ENCODE measurements at places on chromosomes 12 and 14. TPM values are rescaled to one million over a fixed set of nuclear protein-coding genes. Genes with fewer than 3 reads are reported as not detected.

GRCh38 chr14:91115986-91116770 lies 2.3 kb downstream of the DGLUCY start:
- H3K27ac ChIP-seq = peak overlapping the region; percentile 98
- H3K4me1 ChIP-seq = peaks cover 72% of the 10 kb centered on the region
- H3K4me3 ChIP-seq = peak overlapping the region; percentile 49
- peak; percentile 41 for DNase-seq
- H3K27me3 ChIP-seq = no peaks in the 10 kb centered on the region

DNA sequence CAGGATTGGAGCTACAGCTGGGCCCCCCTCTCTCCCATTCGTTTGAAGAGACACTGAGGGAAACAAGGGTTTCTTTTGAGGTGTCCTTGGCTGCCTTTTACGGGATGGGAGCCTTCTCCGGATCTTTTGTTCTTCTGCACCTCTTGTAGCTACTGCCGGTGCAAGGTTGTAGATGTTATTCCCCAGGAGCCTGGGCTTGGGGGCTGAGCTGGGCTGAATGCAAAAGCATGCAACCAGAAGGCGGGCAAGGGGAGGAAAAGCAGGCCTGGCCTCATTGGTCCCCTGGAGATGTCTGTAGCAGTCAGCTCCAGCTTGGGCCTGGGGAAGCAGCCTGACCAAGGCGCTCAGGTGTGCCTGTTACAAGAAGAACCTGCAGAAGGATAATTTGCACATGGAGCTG lies 110.3 kb downstream of the GCH1 start:
- no peak overlapping the region for H3K27ac ChIP-seq
- H3K4me3 ChIP-seq = no peak overlapping the region
- peaks cover 16% of the 10 kb centered on the region for H3K36me3 ChIP-seq
- no peak for DNase-seq
- no peaks in the 10 kb centered on the region for H3K27me3 ChIP-seq

DNA sequence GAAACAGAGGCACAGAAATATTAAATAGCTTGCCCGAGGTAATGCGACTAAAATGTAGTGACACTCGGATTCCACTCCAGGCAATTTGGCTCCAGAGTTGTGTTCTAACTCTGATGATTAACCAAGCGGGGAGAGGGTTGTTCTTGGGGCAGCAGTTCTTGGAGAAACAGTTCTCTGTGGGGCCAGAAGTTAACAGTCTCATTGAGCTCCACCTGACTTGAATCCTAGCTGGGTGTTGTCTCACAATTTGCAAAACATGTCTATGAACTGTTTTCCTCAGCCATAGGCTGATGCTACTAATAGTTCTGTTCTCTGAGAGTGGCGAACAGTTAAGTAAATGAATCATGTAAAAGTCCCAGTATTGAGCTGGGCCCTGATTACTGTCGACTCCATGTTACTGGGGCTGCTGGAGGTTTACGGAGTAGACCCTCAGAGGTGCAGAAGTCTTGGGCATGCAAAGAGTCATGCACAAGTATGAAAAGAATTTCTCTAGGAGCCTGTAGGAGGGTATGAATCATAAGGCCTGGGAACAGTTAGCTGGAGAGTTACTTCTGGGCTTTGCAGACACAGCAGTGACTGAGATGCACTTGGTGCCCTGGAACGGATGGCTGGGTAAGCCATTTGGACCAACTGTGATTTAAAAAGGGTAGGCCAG lies 15.4 kb upstream of the NIN start:
- no peak for DNase-seq
- H3K36me3 ChIP-seq = no peaks in the 10 kb centered on the region

DNA sequence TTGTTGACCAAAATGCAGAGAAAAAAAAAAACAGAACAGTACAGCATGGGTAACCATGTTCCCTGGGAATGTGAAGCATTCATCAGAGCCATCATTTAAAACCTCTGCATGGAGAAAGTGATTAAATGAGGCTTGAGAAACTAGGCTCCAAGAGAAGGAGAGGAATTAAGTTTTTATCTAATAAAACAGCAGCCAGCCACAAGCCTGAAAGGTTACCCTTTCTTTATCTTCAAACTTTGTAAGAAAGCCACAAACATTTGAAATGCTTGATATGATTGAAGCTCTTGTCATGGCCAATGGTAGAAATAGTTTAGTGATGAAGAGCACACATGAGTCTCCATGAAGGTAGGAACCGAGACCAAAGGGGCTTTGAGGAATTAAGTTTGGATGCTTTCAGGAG lies 144.9 kb upstream of the SYT1 start:
- no peaks in the 10 kb centered on the region for H3K27me3 ChIP-seq
- no peaks in the 10 kb centered on the region for H3K4me1 ChIP-seq
- no peak overlapping the region for H3K4me3 ChIP-seq

DNA sequence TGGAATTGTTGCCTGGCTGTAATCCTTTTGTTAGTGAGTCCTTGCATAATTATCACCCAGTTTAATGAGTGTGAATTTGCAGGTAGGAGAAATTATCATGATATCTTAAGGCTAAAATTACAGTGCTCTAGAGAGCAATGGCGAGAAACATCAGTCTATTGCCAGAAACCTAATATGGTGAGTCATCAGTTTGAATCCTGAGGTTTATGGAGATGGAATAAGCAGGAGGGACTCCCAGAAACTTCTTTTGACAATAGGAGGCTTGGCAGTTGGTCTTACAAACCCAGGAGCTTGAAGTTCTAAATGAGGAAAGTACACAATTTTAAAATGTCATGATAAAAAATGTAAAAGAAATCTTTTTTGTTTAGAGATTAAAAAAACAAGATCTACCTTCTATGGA lies 31.5 kb upstream of the CRADD start:
- H3K4me1 ChIP-seq = no peaks in the 10 kb centered on the region
- H3K27ac ChIP-seq = no peak overlapping the region
- H3K27me3 ChIP-seq = no peaks in the 10 kb centered on the region
- no peak for DNase-seq
- no peaks in the 10 kb centered on the region for H3K36me3 ChIP-seq
- no peak overlapping the region for H3K4me3 ChIP-seq

DNA sequence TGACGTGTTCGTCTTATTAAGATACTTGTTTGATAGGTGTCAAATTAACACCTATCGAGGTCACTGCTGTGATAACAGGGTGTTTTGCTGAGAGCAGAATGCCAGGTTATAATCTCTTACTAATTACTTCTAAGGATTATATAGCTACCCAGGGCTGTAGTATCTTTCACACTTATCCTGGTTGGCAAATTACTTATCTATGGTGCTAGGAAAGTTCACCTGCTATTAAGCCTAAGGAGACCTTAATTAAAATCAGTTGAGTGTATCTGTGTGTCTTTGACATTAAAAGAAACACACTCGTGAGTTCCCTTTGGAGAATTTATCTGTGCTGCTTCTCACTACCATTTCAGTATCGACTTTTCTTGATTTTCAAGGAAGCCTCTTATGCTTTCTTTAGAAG lies 301.6 kb upstream of the SLC16A7 start:
- H3K4me3 ChIP-seq = no peak overlapping the region
- DNase-seq = peak; percentile 1
- no peaks in the 10 kb centered on the region for H3K27me3 ChIP-seq
- no peak overlapping the region for H3K27ac ChIP-seq
- no peaks in the 10 kb centered on the region for H3K36me3 ChIP-seq

The LRCOL1 gene
- 0.84 TPM for total RNA-seq

The PLBD1 gene
- total RNA-seq = 29.3 TPM

The LRFN5 gene
- 2.3 TPM for total RNA-seq

The NELL2 gene
- total RNA-seq = 3.4 TPM

The RASAL1 gene
- total RNA-seq = 0.17 TPM

Data from left lung (tissue), 14 donors.